ENCODE measurements at places on chromosomes 5 and 9.
A peak's percentile ranks its signal among the peaks of the same experiment; 100 is the strongest.

GRCh38 chr9:115013998-115014397, 83.6 kb upstream of the TNFSF8 start:
- DNase-seq: peak; percentile 62

GRCh38 chr5:2917524-2917923, 166.0 kb upstream of the IRX2 start:
- DNase-seq: no peak

GRCh38 chr5:34452170-34452828, 203.8 kb upstream of the RAI14 start:
- no peak for DNase-seq

- no peak for DNase-seq
Measured at GRCh38 chr9:2729003-2729402, 11.7 kb downstream of the KCNV2 start.

DNA sequence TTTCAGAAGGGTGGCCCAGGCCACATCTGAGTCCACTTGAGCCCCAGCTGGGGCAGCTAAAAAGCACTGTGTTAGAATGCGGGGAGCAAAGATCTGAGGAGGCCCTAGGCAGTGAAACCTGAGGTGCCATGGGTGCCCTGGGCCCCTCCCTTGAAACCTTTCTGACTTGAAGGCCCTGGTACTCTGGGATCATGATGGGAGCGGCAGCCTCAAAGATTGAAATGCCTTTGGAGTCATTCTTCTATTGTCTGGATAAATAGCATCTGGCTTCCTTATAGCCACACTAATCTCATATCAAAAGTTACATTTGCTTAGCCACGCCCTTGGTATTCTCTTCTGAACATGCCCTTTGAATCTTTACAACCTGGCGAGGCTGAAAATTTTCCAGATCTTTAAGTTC, 7.7 kb upstream of the SEMA5A start:
- DNase-seq: no peak

- DNase-seq: no peak
Measured at GRCh38 chr5:143398451-143399237, 4.8 kb downstream of the NR3C1 start.

GRCh38 chr9:7579351-7579750, 220.2 kb downstream of the DMAC1 start:
- no peak for DNase-seq

DNA sequence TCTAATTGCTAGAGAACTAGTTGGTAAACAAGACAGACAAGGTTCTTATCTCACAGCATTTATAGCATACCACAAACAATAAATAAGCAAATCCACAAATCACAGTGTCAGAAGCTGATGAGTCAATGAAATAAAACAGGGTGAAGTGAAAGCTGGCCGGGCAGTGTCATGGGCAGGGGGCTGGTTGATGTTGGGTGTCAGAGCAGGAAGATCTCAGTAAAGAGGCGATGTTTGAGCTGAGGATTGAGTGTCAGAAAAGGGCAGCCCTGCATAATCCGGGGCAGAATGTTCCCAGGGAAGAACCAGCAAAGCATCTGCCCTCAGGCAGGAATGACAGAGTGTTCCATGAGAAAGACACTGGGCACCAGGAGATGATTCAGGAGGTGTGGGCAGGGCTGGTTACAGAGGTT, 183.4 kb downstream of the GOLPH3 start:
- no peak for DNase-seq

DNA sequence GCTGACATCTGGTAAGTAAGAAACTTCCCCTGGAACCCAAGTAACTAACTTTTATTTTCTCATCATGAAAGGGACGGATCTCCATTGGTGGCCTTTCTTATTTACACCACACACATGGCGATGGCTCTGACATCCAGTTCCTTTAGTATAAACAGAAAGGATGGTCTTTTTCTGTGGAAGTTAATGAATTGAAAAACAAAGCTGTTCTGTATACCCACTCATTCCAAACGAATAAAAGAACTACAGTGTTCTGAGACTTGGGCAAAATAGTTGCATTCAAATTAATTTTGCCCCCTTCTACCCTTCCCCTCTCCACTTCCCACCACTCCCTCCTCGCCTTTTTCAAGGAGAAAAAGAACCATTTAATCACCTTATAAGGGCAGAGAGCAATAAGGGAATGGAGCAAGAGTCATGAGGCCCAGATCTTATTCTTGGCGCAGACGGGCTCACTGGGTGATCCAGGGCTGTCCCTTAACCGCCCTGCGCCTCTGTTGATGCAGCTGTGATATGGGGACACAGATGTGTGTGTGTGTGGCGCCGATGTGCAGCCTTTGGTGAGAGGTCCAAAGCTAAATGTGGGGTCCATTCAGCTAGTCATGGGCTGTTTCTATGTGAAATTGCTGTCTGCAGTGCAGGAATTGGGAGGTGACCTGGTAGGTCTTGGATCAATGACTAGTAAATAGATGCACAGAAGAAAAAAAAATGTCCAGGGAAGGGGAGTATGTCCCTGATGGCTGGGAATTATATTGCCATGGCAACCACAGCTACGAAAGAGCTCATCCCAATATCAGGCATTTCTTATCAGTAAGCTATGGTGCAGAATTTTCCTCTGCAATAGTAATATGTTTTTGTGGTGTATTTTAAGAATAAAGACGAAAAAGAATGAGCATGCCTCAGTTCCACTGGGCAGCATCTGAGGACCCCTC, 141.5 kb upstream of the ERCC6L2 start:
- no peak for DNase-seq

DNA sequence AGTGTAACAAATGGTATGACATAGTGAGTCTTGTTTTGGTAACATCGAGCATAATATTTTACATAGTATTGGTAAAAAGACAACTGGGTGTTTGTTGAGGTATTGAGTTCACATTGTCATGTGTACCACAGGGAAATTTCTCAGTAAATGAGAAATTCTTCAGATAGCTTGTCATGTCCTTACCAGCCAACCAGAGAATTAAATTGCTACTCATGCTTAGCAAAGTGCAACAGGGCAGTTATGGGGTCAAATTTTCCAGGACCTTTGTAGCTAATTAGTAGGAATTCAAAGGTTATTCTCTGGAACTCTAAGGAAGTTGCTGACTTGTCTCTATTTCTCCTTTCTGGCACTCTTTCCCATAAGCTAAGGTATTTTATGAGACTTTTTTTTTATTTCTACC, 595.7 kb downstream of the EFNA5 start:
- no peak for DNase-seq

DNA sequence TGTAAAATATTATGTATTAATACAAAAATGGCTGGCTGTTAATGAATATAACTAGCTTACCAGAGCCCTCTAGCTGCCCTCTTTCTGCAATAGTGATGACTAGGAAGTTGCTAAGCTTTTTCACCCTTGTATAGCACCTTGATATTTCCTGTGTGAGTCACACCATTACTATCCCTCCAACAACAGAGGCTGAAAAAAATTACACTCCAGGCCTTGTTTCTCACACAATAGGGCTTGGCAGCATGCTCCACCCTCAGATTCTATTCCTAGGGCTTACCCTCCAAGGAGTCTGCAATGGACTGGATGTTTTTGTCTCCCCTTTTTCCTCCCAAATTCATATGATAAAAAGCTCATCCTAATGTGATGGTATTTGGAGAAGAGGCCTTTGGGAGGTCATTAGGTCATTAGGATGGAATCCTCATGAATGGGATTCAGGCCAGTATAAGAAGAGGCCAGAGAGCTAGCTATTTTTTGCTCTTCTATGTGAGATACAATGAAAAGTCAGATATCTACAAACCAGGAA, 184.6 kb upstream of the MAP1B start:
- no peak for DNase-seq

DNA sequence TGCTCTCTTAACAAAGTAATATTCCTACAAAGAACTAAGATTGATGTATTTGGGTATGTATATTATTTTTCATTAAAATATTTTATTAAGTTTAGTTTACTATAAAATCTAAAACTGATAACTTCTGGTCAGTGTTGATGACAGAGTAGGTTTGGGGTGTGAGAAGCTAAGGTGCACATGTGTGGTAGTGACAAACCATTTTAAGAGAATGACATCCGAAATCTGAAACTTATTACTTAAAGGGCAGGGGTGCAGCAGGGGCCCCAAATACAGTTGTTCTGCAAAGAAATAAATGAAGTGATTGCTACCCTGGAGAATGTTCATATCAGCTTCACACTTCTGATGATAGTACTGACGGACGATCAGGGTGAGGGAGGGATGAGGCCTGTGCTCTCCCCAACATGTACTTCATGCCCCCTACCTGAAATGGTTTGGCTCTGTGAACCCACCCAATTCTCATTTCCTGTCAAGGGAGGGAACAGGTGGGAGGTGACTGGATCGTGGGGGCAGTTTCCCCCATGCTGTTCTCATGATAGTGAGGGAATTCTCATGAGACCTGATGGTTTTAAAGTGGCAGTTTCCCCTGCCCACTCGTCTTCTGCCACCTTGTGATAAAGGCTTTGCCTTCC, 125.3 kb upstream of the RFX3 start:
- no peak for DNase-seq

- no peak for DNase-seq
Measured at GRCh38 chr9:8095672-8096086, 296.1 kb upstream of the DMAC1 start.

GRCh38 chr5:181039931-181040630, at the start of gene BTNL9:
Gene BTNL9 (plus strand): TSS chr5:181040266. CDS start chr5:181045490, 5,224 bp downstream.
- no peak for DNase-seq

GRCh38 chr9:126126807-126127206, 199.8 kb upstream of the MVB12B start:
- DNase-seq: no peak

GRCh38 chr5:56818450-56819037, 3.2 kb downstream of the MAP3K1 start:
- DNase-seq: no peak

DNA sequence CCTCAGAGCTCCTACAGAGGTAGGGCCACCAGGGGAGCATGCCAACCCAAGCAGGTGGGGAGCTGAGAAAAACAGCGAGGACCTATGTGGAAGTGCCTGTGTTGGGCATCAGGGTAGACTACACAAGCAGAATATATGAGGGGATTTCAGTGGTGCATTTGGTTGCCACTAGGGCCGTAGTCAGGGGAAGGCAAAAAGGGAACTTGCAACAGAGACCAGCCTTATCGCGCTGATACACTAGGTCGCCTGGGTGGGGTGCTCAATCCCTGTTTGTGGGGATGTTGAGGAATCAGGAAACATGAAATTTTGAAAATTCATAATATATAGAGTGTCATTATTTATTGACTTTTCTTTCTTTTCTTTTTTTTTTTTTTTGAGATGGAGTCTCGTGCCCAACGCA, 370.9 kb upstream of the PRR16 start:
- no peak for DNase-seq
